ENCODE measurements at places on chromosomes 6 and 20.

GRCh38 chr20:57622579-57623381 is 2.6 kb upstream of the ZBP1 start:
- DNase-seq, result no peak

DNA sequence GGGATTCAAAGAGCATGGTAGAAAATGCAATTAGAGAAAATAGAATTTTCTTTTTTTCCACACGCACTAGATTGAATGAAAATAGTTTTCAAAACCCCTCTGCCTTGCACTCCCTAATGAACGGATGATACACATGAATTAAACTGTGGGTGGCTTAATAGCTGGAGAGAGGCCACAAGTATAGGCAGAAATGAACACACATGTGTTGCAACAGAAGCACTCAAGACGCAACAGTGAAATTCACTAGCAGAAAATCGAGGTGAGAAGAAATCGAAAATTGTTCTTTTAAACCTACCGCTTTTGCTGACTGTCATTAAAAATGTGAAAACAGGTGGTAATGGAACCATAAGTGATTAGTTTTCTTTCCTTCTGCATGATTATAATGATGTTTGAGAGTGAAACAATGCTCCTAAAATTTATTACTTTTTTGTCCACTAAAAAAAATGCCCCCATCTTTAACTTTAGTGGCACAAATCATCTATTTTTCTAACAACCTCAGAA is 80.1 kb upstream of the SHLD1 start:
- DNase-seq, result no peak

GRCh38 chr20:53679597-53680309 is 86.1 kb upstream of the ZNF217 start:
- DNase-seq, result no peak

GRCh38 chr6:1285956-1286355 is 25.9 kb upstream of the FOXQ1 start:
- DNase-seq, result no peak

GRCh38 chr6:20575125-20575524 is 40.9 kb downstream of the CDKAL1 start:
- no peak for DNase-seq

DNA sequence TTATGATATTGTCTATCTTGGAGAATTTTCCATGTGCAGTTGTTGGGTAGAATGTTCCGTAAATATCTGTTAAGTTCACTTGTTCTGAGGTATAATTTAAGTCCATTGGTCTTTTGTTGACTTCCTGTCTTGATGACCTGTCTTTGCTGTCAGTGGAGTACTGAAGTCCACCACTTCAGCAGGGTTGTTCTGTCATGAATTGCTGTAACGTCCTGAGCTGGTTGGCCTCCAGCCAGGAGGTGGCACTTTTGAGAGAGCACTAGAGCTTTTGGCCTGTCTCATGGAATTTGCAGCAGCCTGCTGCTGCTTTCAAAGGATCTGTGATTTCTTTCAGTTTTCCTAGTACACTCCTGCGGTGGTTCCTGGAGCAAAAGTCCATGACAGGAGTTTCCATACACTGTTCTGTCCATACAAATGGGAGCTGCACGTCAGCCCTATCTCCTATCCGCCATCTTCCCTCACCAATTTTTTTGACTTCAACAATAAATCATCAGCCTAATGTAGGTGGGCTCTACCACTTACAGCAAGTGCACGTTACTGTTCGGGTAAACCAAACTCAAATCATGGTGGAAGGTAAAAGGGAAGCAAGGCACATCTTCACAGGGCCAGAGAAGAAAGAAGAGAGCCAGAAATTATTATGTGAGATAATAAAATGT is 46.9 kb upstream of the TRERF1 start:
- no peak for DNase-seq

- DNase-seq, result no peak
Observed at GRCh38 chr6:131643855-131644460, 6.9 kb downstream of the ENPP3 start.

GRCh38 chr20:17895641-17896171 is 72.9 kb downstream of the SNX5 start:
- peak; percentile 11 for DNase-seq

GRCh38 chr6:73152556-73152955 is 72.7 kb downstream of the KHDC1L start:
- no peak for DNase-seq

GRCh38 chr6:56314683-56315523 is 67.5 kb upstream of the COL21A1 start:
- no peak for DNase-seq

GRCh38 chr6:72619883-72620696 is 1.8 kb upstream of the KCNQ5 start:
- peak; percentile 38 for DNase-seq

- no peak for DNase-seq
Observed at GRCh38 chr6:2221726-2222274, 23.6 kb downstream of the GMDS start.

DNA sequence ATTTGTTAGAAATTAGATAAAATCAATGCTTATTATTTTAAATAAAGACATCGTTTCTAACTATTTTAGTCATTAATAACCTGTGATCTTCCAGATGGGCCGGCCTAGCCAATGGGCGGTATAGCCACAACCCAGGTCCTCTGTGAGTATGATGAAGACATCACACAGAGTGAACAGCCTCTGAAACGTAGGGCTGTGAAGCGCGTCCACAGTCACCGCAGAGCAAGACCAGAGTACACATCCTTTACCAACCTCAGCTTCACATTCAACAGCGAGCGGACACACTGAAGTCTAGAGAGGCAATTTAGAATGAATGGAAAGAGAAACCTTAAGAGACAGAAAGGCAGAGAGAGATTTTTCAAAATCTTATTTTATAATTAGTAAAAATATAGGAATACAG is 125.0 kb upstream of the RPS6KA2 start:
- no peak for DNase-seq

DNA sequence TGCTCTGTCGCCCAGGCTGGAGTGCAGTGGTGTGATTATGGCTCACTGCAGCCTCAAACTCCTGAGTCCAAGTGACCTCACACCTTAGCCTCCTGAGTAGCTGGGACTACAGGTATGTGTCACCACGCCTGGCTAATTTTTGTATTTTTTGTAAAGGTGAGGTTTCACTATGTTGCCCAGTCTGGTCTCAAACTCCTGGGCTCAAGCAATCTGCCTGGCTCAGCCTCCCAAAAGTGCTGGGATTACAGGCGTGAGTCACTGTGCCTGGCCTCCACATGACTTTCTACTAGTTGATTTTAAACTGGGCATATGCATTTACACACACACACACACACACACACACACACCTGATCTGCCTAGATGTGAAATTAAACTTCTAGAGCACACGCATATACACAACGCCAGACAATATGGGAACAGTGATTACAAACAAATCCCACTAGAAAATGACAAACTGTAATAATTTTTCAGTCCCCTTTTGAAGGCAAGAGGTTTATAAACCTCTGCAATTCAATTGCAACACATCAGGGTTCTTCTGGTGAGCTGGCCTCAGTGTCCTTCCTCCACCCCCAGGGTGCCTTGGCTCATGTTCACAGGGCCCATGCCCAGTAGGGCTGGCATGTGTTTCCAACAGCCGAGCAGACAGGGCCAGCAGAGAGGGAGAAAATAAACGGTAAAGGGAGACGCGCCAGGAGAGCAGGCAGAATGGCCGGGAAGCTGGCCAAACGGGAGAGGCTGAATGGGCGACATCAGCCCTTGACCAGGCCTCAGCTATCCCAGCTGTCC is 31.2 kb downstream of the PARD6B start:
- no peak for DNase-seq

DNA sequence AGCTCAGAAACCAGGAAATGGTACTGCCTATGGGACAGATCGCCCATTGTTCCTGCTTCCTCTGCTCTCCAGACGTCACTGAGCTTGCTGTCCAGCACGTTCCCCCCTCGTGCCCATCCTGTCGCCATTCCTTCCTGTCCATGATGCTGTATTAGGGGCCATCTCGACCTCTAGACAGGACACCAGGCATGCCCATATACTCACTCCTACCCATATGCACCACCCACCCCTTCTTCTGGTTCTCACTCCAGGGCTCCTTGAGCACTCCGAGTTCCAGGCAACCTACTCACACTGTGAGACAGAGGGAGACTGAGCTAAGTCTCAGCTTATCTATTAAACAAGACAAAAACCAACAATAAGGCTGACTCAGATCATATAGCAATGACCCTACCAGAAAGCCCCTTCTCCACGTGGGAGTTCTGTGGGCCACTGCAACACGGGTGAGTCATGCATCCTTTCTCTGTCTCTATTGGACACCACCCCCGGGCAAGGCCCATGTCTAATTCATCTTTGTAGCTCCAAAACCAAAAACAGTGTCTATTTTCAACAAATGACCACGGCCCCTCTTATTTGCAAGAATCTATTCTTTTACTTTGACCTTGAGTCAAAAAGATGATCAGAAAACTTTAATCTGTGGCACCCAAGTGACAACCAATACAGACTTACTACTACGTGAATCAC is 65.7 kb downstream of the PSMG4 start:
- DNase-seq, result no peak

- no peak for DNase-seq
Observed at GRCh38 chr6:137475103-137475502, 19.1 kb downstream of the OLIG3 start.

GRCh38 chr6:160455081-160455480 is 106.9 kb downstream of the SLC22A3 start:
- no peak for DNase-seq

DNA sequence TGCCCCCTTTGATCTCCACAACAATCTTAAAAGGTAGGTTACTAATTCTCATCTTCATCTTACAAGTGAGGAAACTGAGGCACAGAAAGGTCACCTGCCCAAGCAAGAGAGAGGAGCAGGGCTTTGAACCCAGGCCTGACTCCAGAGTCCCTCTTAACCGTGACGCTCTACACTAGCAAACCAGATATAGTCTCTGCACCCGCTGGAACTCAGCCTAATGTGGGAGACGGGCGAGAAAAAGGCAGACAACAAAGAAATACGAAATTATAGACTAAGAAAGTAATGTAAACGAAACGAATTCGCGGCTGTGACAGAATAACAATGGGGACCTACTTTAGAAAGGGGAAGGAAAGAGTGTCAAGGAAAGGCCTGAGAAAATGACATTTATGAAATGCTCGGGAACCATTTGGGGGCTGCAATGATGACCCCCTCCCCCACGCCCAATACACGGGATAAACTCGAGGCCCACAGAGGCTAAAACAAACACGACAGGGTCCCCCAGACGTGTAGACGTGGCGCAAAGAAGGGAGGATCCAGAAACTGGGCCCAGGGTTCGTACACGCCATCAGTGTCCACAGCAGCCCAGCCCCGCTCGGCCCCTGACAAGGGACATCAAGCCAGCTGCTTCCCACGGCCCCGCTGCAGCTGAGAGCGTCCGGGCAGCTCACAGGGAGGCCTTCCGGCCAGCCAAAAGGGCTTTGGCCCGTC is 637 bp downstream of the TRPC4AP start:
- no peak for DNase-seq

DNA sequence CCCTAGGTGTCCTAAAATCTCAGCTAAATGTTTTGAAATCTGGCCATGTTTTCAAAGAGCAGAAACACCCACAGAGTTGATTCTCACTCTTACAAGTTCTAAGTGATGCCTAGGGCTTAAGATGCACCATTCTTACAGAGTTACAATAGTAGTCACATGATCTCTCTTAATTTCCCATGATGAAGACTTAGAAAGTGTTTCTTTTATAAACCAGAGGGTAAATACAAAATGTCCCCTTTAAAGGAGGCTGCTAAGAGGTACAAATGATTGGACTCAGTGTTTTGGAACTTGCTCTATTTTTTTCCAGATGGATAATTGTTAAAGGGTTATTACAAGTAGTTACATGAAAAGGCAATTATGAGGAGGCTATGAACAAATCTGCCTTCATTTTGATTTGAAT is 244.6 kb downstream of the GRM1 start:
- DNase-seq, result no peak

Data from stimulated activated CD8-positive, alpha-beta memory T cell treated with anti-CD3 and anti-CD28 coated beads, Interleukin-7, amount 100 ng/mL, for 1 hour (primary cell).